ENCODE measurements at places on chromosomes 5 and 9. TPM values are rescaled to one million over a fixed set of nuclear protein-coding genes. Genes with fewer than 3 reads are reported as not detected.

- no peak for DNase-seq
These were observed 208.5 kb upstream of the TUT7 start for GRCh38 chr9:86562691-86563090.

DNA sequence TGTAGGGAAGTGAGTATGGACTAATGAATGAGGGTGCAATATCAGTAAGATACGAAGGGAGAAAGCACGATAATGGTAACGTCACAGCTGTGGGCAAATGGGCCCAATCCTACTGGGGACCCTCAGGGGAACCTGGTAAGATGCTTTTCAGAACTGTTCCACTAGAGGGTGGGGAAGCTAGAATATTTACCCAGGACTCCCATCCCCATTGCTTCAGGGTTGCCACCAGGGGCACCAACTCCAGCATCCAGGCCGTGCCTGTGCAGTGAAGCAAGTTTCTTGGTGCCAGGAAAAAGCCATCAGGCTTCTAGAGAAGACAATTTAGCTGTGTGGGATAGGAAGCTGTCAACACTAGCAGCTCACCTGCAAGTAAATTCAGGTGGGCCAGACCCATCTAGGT lies 409.3 kb downstream of the AGTPBP1 start:
- no peak for DNase-seq

DNA sequence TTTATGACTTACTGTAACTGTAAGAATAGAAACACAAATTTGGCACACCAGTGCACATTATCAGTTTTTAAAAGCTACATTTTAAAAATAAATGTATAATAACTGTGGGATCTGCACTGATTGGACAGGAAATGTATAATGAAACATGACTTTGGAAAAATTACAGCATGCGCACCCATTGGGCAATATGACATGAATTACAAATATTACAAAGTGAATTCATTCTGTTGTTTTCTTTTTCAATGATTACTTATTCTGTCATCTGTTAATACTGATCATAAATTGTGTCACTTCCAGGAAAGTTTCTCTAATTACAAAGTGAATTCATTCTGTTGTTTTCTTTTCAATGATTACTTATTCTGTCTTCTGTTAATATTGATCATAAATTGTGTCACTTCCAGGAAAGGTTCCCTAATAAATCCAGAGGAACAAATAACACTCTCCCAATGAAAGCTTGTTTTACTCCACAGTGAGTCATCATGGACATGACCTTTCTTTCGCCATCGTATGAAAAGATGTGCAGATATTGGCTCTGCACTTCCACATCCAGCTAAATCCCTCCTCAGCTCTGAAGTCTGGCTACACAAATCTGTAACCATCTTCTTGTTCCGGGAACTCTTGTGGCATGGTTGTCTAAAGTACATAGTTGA lies 297.0 kb upstream of the HAPLN1 start:
- no peak for DNase-seq

- no peak for DNase-seq
These were observed 10.0 kb upstream of the DELE1 start for GRCh38 chr5:141913560-141914198.

DNA sequence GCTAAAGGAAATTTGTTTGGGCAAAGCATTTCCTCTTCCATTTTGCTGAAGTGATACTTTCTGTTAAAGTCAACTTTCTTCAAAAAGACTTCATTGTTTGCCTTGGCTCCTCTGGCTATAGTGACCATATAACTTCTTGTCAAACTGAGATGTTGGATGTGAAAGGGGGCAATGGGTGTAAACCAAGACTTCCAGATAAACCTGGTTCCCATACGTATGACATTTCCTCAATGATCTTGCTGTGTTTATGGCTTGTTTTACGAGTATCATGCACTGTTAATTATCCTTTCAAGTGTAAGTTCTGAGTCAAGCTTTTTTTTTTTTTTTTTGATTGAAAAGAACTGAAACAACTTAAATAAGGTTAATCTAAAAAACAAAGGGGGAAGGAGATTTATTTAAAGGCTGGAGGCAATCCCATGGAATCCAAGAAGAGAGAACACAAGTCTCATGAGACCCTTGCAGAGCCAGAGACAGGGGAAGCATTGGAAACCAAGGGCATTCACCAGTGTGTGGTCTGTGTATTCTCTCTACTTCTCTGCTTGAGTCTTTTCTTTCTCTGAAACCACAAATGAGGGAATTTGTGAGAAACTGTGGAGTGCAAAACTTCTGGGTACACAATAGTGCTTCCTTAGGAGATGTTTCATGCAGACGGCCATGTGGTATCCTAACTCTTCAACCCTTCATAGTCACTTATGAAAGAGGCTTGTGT lies 335.3 kb downstream of the RAB3C start:
- no peak for DNase-seq

GRCh38 chr5:38548064-38548759 lies 8.2 kb downstream of the LIFR start:
- DNase-seq = no peak

DNA sequence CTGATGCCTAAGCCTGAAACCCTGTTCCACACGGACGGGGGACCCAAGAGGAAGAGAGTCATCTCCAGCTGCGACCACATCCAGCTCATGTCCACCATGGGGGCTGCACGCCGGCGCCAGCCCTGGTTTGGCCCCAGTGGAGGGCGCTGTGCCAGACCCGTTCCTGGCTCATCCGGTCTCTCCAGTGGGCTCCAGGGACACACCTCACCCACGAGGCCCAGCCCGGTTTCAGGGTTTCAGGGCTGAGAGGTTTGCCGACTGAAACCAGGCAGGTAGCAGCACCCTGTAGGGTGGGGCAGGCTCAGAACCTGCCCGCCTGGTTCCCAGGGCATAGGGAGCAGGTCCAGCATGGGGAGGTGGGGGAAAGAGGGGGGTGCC lies 71.4 kb upstream of the STXBP1 start:
- no peak for DNase-seq

GRCh38 chr9:132698989-132699388 lies 28.7 kb downstream of the GTF3C4 start:
- DNase-seq = no peak

DNA sequence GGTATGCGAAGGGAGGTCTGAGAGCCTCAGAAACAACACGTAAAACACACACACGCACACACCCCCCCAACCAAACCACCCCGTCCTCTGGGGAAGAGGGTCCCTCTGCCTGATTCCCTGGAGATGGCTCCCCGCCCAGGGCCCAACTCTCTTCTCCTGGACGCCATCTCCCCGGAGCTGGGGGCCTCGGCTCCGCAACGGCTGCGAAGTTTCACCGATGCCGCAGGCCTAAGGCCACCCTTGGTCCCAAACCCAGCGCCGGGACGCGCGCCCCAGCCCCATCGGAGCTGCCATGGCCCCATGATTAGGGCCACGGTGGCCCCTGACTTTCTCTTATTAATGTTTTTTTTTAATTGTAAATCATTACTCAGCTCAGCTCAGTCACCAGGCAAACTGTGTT lies 181.4 kb upstream of the TBCA start:
- no peak for DNase-seq

The RETREG1 gene
- total RNA-seq = 24.6 TPM

The ROR2 gene
- 24.7 TPM for total RNA-seq

All from hepatocyte (in vitro differentiated cells).